ENCODE measurements at places on chromosomes 2 and 18.

DNA sequence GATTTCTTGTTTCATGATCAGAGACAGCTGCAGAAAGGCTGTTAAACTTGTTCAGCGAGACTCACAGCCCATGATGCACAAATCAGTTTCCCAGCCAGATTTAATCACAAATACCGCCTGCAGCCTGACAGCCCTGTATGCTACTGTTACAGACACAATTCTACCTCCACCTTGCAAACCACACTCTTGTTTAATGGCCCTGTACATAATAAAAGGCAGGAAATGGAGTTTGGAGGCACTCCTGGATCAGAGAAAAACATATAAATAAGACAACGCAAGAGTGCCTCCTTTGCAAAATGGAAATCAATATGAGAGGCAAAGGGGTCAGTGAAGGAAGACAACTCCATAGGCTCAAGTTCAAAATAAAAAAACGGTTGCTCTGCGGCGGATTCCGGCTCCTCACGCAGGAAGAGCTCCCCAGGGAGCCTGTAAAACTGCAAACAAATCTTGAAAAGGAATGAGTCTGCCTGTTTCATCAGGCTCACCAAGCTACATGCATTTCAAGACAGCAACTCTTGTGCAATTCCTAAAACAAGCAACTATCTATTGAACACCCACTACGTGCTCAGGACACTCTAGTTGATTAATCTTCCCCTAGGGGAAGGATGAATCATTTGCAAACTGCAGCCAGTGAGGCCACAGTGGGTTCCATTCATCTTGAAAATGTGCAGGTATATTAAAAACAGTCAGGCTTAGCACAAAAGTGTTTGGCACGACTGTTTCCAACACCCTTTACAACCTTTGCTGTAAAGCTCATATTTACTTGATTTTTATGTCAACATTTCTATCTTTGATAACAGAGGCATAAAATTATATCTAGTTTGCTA lies 37.5 kb downstream of the TBC1D8 start:
- no peak for DNase-seq

GRCh38 chr2:29212009-29212408 lies 96.8 kb downstream of the CLIP4 start:
- DNase-seq = no peak

GRCh38 chr2:1563943-1564891 lies 151.0 kb downstream of the TPO start:
- peak; percentile 31 for DNase-seq

- no peak for DNase-seq
Measured at GRCh38 chr2:3633089-3633981, 24.7 kb upstream of the ALLC start.

DNA sequence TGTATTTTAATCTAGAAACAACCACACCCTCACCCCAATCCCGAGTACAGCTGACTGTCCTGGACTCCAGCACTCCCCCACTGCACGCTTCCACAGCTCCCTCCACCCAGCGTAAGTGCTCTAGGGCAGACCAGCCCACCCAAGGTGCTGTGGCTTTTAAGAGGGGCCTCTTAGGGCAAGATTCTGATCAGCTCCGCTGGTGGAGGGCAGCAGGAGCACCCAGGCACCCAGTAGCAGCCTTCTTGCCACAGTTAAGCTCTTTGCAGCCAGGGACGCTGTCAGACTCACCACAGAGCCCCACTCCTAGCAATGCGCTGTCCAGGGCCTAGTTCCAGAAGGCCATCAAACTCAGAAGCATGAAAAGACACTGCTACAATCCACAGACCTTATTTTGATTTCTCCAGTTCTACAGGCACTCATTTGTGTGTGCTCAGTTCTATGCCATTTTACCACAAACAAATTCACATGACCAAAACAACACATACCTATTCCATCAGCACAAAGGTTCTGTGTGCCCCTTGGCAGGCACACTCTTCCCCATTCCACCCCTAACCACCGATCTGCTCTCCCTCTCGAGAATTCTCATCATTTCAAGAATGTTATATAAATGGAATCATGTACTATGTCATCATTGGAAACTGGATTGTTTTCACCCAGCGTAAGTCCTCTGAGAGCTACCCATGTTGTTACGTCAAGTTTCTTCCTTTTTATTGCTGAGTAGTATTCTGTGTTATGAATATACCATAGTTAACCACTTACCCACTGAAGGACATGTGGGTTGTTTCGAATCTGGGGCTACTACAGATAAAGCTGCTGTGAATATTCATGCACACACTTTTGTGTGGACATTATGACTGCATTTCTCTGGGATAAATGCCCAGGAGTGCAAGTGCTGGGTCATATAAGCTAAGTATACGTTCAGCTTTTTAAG lies 40.4 kb downstream of the PTPN2 start:
- DNase-seq = no peak

DNA sequence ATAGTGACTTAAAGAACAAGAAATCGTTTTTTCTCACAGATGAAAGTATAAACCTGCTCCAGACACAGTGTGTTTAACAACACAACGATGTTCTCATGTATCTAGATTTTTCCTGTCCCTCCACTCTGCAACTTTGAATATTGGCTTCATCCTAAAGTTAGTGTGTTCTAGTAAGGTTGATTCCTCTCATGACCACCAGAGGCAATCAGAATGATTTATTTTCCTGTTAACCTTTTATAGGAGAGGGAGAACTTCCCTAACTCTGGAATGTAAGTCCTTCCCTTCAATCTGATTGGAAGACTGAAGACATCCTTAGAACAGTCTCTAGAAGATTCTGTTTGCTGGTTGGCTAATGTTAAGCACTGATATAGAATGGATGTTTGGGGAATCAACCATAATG lies 41.0 kb upstream of the TAF4B start:
- no peak for DNase-seq

GRCh38 chr2:112096098-112096497 lies 41.0 kb downstream of the TMEM87B start:
- DNase-seq = no peak

DNA sequence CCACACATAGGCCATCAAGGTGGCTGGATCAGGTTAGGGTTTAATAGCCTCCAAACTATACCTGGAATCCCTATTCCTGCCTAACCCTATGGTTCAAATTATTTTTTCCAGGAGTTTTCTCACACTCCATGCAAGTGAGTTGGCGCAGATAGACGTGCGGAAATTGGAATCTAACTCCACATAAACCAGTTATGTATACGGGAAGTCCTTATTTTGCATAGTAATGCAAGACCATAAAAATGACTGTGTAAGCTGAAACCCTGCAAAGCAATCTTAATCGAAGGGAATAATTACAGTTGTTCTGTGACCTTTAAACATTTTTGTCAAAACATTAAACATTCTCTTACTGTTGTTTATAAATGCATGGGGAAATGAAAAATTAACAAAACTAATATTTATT lies 200.1 kb upstream of the SIX2 start:
- DNase-seq = no peak

DNA sequence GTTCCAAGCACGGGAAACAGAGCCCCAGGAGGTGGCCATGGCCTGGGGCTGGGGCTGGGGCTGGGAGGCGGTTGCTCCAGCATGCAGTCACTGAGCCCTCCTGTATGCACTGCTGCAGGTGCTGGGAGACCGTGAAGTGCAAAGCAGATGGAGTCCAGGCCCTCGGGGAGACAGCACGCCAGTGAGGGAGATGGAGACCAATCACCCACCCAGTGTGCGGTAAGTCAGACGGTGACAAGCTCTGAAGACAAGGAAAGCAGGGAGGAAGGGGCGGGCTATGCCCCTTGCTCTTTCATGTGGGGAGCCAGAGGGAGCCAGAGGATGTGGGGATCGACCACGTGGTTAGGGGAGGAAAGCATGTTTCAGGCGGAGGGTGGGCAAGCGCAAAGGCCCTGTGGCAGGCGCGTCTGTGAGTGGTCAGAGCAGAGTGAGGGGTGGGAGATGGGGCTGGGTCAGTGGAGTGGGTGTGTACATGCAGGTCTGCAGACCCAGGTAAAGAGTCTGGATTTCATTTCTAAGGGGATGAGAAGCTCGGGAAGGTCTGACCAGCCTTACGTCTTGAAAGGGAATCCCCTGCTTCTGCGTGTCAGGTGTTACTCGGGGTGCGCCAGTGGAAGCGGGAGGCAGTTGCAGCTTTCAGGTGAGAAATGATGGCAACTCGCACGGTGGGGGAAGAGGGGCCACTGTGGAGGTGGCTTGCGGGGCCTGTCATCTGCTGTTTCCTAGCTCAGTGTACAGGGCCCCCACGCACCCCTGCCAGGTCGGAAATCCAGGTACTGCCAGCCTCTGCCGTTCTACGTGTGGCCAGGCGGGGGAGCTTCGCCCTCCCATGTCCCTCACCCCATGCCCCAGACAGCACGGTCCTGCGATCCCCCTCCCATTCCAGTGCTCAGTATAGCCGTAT lies 19.4 kb downstream of the RRM2 start:
- DNase-seq = peak; percentile 39

- DNase-seq = no peak
Measured at GRCh38 chr18:76451396-76452331, 43.4 kb downstream of the ZNF516 start.

- DNase-seq = no peak
Measured at GRCh38 chr2:3399829-3400228, 20.3 kb downstream of the TRAPPC12 start.

DNA sequence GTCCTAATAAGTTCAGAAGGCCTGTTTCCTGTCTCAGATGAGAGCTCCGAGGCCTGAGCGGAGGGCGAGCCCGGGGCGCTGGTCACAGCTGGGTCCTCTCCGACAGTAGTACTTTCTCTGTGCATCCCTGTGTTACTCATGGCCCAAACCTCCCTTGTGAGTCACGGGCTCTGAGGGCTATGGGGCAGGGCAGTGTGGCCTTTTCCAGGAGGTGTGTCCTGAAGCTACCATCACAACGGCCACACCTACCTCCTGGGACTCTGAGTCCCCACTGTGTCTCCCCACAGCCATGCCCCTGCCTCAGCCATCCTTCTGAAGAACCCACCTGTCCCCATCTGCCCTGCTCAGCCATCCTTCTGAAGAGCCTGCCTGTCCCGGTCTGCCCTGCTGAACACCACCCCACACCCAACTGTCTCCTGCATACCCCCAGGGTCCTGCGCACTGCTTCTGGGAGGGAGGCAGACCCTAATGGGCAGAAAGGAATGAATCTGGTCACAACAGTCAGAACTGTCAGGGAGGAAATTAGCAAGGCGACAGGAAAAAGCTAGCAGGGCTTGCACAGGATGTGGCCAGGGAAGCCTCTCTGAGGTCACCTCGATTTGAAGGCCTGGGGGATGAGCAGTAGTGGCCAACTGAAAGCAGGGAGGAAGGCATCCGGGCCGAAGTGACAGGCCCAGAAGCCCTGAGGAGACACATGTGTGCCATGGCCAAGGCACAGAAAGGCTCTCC lies 145.4 kb upstream of the RIOK3 start:
- DNase-seq = no peak

GRCh38 chr18:79352432-79352831 lies 43.3 kb upstream of the NFATC1 start:
- no peak for DNase-seq

DNA sequence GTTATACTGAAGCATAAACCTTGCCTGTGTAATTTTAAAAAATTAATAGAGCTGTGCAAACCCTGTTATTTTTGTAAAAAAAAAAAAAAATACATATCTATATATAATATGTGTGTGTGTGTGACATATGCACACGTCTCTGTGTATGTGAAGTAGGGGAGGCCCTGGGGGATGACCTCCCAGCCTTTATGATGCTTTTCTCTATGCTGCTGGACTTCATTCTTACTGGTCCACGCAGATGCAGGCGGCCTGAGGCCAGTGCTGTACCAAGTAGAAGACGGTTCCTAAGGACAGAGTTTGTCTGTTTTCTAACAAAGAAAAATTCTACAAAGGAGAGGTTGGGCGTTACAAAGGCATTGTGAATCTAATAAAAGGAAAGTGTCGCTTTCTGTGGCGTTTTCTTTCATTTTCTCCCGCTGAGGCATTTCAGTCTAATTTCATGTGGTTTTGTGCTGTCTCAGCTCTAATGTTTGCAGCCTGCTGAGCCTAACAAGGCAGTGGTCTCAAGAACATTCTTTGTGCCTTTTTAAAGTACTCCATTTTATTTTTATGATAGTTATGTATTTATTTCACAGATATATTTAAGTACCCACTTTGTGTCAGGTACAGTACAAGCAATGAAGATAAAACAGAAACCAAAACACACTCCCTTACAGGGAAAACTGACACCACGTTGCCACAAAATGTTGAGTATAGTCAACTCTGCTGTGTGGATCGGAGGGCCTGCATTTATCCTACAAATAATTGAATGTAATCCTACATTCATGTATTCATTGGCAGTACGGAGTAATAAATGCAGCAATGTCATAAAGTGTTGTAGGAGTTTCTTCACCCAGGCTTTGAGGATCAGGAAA lies 118.0 kb downstream of the RAB3GAP1 start:
- no peak for DNase-seq

GRCh38 chr2:111662771-111663470 lies 221.1 kb downstream of the ANAPC1 start:
- no peak for DNase-seq

- DNase-seq = no peak
Measured at GRCh38 chr2:180021850-180022249, 14.8 kb upstream of the CWC22 start.

GRCh38 chr2:165601928-165602521 lies 132.5 kb downstream of the CSRNP3 start:
- no peak for DNase-seq

GRCh38 chr18:53114441-53114840 lies 774.4 kb downstream of the DCC start:
- no peak for DNase-seq

DNA sequence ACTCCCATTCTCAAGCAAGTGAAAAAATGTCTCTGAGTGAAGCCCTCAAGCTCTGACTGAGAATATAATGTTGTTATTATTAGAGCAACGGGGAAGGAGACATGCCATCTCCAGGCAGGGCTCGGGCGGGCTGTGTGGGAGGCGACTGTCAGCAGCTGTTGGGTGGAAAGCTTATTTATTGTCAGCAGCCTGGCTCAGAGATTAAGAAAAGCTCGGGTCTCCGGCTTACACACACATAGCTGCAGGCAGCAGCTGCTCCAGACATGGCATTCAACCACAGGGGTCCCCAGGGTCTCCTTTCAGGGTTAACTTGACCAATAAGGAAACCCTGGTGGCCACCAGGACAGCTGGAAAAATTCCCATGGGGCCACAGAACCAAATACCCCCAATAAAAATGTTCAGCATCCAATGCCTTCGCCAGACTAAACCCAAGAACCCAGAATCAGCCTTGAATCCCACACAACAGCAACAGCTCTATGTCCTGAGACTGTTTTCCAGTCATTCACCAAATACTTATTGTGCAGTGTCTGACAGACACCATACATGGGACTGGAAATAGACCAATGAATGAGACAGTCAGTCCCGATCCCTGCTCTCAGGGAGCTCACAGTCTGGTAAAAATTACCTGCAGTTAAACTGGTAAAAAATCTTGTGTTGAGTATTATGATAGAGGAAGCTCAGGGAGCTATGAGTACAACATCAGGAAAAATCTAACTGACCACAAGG lies 70.5 kb upstream of the RTN4 start:
- DNase-seq = no peak

- no peak for DNase-seq
Measured at GRCh38 chr18:7729868-7730267, 162.8 kb downstream of the PTPRM start.

- no peak for DNase-seq
Measured at GRCh38 chr18:80204142-80204541, 43.2 kb downstream of the PARD6G start.

Data from CD4-positive, alpha-beta T cell treated with Interleukin-6 at 100 ng/mL for 8 hours (primary cell).